SJCRH30 (cell line): ENCODE measurements at places on chromosomes 16 and 17. TPM values are rescaled to one million over a fixed set of nuclear protein-coding genes. Genes with fewer than 3 reads are reported as not detected.

- H3K27ac ChIP-seq: no peak overlapping the region
- no peaks in the 10 kb centered on the region for H3K27me3 ChIP-seq
- H3K36me3 ChIP-seq: no peaks in the 10 kb centered on the region
- no peak for DNase-seq
- no peaks in the 10 kb centered on the region for H3K4me1 ChIP-seq
Measured at GRCh38 chr16:73891129-73891542, 405.5 kb upstream of the PSMD7 start.

- H3K27me3 ChIP-seq: no peaks in the 10 kb centered on the region
- no peaks in the 10 kb centered on the region for H3K36me3 ChIP-seq
- no peak for DNase-seq
- no peaks in the 10 kb centered on the region for H3K4me1 ChIP-seq
- no peak overlapping the region for H3K4me3 ChIP-seq
Measured at GRCh38 chr16:14196011-14196410, 124.9 kb downstream of the MRTFB start.

GRCh38 chr17:47757386-47757785, 24.4 kb downstream of the TBX21 start:
- H3K27ac ChIP-seq: no peak overlapping the region
- no peaks in the 10 kb centered on the region for H3K27me3 ChIP-seq
- DNase-seq: no peak
- H3K4me3 ChIP-seq: no peak overlapping the region

GRCh38 chr17:38605841-38606645, at the start of gene SRCIN1:
Gene SRCIN1, minus strand, starts transcription at chr17:38605952. Its CDS starts 247 bp downstream, at chr17:38605705.
- no peaks in the 10 kb centered on the region for H3K4me1 ChIP-seq
- peak; percentile 50 for DNase-seq
- no peaks in the 10 kb centered on the region for H3K36me3 ChIP-seq
- H3K27ac ChIP-seq: no peak within 1 kb of the TSS
- peaks cover 25% of the 10 kb centered on the region; the same call in 1 of the 2 replicates for H3K27me3 ChIP-seq

- H3K36me3 ChIP-seq: no peaks in the 10 kb centered on the region
- no peaks in the 10 kb centered on the region for H3K27me3 ChIP-seq
- no peak for DNase-seq
- peaks cover 4% of the 10 kb centered on the region; the same call in 1 of the 2 replicates for H3K4me1 ChIP-seq
Measured at GRCh38 chr16:28010671-28011070, 52.8 kb downstream of the GSG1L start.

DNA sequence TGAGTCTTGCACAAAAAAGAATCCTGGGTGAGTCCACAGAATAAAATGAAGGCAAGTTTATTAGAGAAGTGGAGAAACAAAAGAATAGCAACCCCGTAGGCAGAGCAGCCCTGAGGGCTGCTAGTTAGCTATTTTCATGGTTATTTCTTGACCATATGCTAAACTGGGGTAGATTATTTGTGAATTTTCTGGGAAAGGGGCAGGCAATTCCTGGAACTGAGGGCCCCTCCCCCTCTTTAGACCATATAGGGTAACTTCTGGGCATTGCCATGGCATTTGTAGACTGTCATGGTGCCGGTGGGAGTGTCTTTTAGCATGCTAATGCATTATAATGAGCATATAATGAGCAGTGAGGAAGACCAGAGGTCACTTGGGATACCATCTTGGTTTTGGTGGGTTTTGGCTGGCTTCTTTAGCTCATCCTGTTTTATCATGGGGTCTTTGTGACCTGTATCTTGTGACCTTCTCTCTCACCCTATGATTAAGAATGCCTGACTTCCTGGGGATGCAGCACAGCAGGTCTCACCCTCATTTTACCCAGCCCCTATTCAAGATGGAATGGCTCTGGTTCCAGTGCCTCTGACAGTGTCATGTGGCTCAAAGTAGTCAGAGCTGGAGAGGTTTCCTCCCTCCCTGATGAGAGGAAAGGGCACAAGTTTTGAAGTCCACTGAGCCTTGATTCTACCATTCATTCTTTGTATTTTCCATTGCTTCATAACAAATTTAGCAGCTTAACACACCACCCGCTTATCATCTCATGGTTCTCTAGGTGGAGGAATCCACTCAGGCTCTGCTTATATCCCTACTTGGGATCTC, 55.7 kb upstream of the LGALS9 start:
- H3K27ac ChIP-seq: no peak overlapping the region
- H3K36me3 ChIP-seq: peaks cover 7% of the 10 kb centered on the region; the same call in 1 of the 2 replicates
- no peak overlapping the region for H3K4me3 ChIP-seq
- no peaks in the 10 kb centered on the region for H3K27me3 ChIP-seq
- DNase-seq: no peak
- H3K4me1 ChIP-seq: peaks cover 44% of the 10 kb centered on the region

GRCh38 chr16:22075043-22075757, 17.1 kb upstream of the VWA3A start:
- no peaks in the 10 kb centered on the region for H3K27me3 ChIP-seq
- H3K36me3 ChIP-seq: no peaks in the 10 kb centered on the region
- H3K27ac ChIP-seq: no peak overlapping the region
- no peak overlapping the region for H3K4me3 ChIP-seq

The GINS2 gene
- total RNA-seq: 50.9 and 51.2 TPM in 2 replicates

The HBA2 gene
- not detected in 2 replicates for total RNA-seq
